ENCODE measurements at places on chromosomes 16 and 17. TPM values are rescaled to one million over a fixed set of nuclear protein-coding genes. Genes with fewer than 3 reads are reported as not detected.

- no peaks in the 10 kb centered on the region for H3K27me3 ChIP-seq
- H3K36me3 ChIP-seq: no peaks in the 10 kb centered on the region
- no peak overlapping the region for H3K27ac ChIP-seq
- H3K4me1 ChIP-seq: no peaks in the 10 kb centered on the region
- H3K4me3 ChIP-seq: no peak overlapping the region
These were observed 331.4 kb downstream of the GRIN2A start for GRCh38 chr16:9850817-9851216.

GJD3 gene
- total RNA-seq: not detected

DNA sequence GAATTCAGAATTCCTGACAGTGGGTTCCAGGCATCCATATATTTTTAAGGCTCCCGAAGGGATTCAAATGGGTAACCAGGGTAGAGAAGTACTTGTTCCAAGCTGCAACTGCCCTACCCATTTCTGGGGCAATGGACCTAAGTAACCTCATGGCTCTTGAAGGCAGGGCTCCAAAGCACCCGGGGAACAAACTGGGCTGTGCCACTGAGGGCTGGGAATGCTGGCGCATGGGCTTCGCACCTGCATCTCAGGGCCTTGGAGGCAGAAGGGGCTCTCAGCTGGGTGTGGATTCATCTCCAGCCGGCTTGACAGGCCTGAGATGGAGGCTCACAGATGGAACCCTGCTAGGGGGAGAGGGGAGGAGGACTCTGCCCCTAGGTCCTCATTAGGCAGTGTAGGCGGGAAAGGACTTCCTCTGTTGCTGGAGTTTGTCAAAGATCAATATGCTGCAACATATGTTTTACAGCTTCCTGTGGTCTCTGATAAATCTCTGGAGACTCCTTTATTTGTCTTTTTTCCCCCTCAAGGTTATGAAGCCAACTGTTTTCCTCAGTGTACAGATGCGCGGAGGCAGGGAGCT lies 232.3 kb upstream of the NLRP1 start:
- H3K27me3 ChIP-seq: peaks cover 13% of the 10 kb centered on the region
- H3K4me3 ChIP-seq: no peak overlapping the region
- no peaks in the 10 kb centered on the region for H3K36me3 ChIP-seq
- no peak overlapping the region for H3K27ac ChIP-seq
- peaks cover 6% of the 10 kb centered on the region for H3K4me1 ChIP-seq

DNA sequence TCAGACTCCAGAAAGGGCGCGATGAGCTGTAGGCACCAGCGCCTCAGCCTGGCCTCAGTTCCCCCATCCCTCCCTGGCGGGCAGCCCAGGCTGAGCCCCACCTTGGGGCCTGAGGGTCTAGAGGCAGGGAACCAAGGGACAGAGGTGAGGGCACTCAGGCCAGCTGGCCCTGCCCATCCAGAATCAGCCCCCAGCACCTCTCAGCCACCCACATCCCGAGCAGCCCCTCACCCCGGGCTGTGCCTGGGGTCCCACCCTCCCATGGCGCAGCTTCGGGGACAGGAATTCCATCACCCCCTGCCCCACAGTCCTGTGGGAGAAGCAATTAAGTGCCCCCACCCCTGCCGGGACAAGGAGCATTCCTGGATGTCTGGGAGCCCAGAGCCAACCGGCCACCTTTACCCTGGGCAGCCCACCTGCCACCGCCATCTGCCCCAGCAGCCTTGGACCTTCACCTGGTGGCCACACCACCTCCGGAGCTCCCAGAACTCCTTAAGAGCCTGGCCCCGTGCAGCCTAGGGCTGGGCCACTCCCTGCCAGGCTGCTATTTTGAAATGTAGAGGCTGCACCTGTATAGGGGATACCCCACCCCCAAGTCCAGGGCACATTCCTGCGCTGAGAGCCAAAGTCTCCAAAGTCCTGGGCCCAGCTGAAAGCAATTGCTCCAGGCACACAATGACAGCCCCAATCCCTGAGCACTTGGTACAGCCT lies 33.7 kb upstream of the PVALEF start:
- no peaks in the 10 kb centered on the region for H3K4me1 ChIP-seq
- H3K36me3 ChIP-seq: no peaks in the 10 kb centered on the region
- no peak for DNase-seq

All from activated T-helper 2 cell treated with anti-CD3 and anti-CD28 coated beads, Interferon-gamma antibody, Interleukin-2, Interleukin-4, amounts not matched to agents 10 μg/mL and 5 μg/mL and 100 μg/mL, durations not matched to agents 14 hours and 24 hours and 36 hours (primary cell).